ENCODE measurements at places on chromosomes 7 and 10.

DNA sequence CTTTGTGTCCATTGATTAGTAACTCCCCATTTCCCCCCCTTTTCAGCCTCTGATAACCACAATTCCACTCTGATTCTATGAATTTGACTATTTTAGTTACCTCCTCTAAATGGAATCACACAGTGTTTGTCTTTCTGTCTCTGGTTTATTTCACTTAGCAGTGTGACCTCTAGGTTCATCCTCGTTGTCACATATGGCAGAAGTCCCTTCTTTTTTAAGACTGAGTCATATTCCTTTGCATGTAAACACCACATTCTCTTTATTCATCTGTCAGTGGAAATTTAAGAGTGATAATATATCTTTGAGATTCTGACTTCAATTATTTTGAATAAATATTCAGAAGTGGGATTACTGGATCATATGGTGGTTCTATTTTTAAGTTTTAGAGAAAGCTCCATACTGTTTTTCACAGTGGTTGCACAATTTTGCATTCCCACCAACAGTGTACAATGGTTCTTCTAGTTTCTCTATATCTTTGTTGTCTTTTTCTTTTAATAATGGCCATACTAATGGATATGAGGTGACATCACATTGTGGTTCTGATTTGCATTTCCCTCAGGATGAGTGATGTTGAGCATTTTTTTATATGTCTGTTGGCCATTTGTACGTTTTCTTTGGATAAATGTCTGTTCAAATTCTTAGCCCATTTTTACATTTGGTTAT is 126.1 kb upstream of the GRB10 start:
- DNase-seq, result no peak

DNA sequence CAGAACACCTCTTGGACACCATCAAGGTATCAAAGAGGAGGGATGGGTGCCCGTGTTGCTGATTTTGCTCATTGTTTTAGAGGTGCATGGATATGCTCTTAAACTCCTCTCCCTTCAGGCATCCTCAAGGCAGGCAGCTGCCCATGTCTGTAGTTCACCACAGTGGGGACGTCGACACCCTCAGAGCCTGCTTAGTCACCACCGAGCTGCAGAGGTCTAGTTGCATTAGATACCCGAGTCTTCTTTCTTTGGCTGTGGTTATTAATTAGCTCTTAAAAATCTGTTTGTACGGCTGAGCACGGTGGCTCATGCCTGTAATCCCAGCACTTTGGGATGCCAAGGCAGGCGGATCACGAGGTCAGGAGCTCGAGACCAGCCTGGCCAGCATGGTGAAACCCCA is 24.7 kb upstream of the TSPAN13 start:
- no peak for DNase-seq

DNA sequence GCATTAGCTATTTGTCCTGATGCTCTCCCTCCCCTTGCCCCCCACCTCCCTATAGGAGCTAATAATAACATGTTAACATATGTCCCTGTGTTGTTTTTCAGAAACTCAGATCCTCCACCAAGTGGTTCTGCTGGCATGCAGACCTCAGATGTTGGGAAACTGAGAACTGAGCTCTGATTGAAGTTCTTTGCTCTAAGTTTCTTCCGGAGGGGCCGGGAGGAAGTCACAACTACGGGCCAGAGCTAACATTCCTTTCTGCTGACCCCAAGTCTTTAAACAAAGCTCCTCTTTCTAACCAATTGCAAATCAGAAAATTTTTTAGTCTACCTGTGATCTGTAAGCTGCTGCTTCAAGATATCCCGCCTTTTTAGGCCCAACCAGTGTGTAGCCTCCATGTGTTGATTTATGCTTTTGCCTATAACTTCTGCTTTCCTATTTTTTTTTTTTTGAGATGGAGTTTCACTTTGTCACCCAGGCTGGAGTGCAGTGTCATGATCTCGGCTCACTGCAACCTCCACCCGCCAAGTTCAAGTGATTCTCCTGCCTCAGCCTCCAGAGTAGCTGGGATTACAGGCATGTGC is 66.6 kb downstream of the LYZL1 start:
- DNase-seq, result no peak

GRCh38 chr7:47271749-47272148 is 310.2 kb downstream of the TNS3 start:
- DNase-seq, result no peak

DNA sequence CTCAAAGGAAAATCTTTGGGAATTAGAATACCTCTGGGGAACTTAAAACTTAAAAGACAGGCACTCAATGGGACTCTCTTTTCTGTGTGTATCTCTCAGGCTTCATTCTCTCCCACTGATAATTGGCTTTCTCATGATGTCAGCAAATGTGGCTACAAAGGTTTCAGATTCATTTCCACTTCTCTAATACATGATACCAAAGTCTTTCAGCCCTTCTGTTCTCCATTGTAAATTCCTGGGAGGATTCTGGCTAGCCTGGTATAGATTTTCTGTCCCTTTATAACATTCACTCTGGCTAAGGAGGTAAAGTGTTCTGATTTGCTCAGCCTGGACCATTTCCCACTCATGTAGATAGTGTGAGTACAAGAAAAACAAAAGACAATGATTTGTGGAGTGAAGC is 606.2 kb downstream of the PCDH15 start:
- no peak for DNase-seq

DNA sequence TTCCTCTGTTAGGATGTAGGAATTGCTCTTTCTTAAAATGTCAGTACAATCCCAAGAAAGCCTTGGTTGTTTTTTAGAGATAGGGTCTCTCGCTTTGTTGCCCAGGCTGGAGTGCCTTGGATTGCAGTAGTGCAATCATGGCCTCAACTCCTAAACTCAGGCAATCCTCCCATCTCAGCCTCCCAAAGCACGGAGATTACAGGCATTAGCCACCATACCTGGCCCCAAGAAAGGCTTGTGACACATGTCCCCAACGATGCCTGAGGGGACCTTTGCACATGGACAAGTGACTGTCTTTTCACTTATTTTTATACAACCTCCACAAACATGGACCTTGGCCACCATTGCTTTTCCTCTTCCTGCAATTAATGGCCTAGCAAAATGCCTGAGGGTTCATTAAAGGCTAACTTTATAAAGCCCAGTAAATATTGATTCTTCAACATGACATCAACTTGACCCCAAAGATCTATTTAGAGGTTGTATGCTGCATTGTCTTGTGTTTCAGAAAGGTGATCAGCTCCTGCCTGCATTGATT is 10.0 kb upstream of the SPOCK2 start:
- no peak for DNase-seq

DNA sequence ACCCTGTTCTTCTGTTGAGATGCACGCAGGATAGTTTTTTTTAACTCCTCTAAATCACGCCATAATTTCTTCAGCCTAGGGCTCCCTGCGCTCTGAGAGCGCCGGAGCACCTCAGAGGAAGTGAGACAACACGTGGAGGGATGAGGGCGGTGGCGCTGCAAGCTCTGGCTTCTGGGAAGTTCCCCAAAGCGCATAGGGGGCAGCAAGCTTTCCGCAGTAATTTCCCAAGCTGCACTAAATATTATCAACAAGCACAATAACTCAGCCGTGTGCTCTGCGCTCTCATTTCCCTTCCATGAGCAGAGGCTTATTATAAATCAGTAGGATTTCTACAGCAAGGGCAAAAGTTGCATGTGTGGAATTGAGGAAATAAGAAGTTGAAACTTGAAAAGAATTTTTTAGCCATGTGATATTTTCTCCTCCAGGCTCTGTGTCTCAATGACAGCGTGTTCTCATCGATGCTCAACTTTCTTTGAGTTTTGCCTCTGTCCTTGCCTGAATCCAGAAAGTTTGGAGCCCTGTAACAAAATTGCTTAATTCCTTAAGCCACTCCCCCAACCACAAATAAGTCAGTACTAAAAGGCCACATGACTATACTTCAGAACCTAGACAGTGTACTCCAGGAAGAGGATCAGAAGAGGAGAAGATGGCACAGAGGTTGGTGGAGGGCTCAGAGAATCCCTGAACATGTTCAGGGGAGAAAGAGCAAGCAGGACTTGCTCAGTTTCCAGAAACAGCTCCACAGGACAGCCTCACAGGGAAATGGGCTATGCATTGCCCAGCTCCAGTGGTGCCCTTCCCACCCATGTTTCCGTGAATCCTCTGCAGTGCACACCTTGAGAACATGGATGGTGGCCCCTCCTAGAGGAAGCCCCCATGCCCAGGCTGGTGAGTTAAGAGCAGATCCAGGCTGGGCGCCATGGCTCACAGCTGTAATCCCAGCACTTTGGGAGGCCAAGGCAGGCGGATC is 221.5 kb upstream of the GHITM start:
- DNase-seq, result no peak

DNA sequence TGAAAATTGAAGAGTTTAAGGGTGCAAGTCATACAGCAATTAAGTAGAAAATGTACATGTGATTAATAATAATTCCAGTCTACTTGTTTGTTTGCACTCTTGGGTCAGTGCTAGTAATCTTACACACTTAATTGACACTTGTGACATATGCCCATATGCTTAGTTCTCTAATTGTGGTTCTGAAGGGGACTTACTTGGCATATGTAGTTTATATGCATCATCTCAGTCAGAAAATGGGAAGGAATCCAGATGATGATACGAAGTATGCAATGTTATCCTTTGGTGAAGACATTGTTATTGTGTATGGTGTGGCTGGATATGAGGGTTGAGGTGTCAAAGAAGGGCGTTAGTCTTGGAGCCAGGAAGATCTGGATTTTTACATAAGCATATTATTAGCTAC is 193.5 kb upstream of the HDAC9 start:
- no peak for DNase-seq

DNA sequence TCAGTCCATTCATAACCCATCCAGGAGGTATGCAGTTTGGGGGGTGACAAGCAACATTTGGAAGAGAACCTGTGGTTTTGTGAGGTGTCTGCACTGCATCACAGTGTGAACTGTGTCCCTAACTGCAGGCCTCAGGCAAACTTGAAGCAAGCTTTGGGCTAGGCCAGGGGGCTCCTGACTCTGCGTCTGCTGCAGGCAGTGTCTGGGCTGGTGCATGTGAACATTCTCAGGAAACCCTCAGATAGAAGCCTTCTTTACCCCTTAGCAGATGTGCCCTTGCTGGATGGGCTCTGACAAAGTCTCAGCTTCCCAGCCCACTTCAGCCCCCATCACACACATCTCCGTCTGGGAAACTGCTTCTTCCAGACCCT is 61.0 kb downstream of the VIPR2 start:
- DNase-seq, result no peak

GRCh38 chr7:37467002-37467401 is 18.3 kb upstream of the ELMO1 start:
- DNase-seq, result no peak

DNA sequence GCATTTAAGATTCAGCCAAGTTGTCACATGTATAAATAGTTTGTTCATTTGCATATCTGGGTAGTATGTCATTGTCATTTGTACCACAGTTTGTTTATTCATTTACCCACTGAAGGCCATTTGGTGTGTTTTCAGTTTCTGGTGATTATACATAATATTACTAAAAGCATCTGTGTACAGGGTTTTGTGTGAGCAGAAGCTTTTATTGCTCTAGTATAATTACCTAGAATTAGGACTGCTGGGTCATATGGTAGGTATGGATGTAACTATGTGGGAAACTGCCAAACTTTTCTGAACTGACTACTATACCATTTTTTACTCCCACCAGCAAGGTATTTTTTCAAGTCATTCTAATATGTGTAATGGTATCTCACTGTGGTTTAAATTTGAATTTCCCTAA is 584.0 kb upstream of the GHITM start:
- DNase-seq, result no peak

DNA sequence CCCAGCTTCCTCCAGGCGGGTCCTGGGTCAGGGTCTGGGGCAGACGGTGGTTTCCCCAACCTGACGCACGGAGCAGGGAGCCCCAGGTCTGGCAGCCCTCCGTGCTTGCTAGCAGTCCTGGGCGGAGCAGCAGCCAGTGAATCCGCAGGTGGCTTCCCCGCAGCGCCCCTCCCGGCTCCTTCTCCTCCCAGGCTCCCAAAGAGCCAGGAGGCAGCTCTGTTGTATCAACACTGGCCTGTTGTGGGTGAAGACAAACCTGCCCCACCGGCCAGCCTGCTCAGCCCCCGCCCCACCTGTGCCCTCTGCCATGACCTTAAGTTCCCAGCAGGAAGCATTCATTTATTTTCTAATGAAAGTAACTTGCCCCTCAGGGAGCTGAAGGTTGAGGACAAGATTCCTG is 24.0 kb upstream of the TMEM213 start:
- no peak for DNase-seq

DNA sequence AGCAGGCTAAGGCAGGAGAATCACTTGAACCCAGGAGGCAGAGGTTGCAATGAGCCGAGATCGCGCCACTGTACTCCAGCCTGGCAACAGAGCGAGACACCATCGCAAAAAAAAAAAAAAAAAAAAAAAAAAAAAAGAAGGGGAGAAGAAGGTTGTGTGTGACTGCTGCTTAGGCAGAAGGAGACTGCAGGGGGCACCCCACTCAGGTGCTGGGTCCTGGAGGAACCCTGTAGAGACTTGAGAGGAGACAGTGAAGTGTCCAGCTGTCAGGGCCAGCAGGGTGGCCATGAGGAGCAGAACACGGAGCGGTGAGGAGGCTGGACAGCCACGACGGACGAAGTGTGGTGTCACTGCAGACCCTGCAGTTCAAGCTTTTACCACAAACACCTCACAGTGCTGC is 99.0 kb upstream of the NMT2 start:
- DNase-seq, result no peak

DNA sequence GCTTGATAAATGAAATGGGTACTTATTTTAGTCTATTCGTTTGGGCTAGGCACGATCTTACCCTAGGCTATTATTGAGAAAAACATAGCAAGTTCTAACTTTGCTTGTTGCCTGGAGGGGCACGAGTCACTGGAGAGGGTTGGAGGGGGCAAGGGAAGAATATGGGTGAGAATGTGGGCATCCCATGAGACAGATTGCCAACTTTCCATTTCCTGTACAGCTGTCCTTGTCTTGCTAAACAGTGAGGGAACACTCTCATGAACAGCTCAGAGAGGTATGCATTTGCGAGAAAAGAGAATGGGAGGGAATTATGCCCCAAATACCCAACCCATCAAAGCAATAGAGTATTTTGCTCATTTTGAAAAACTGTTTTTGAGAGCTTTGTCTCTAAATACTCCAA is 9.2 kb downstream of the CDHR3 start:
- no peak for DNase-seq

- no peak for DNase-seq
These were observed 809.7 kb downstream of the IPMK start for GRCh38 chr10:57457972-57458512.

DNA sequence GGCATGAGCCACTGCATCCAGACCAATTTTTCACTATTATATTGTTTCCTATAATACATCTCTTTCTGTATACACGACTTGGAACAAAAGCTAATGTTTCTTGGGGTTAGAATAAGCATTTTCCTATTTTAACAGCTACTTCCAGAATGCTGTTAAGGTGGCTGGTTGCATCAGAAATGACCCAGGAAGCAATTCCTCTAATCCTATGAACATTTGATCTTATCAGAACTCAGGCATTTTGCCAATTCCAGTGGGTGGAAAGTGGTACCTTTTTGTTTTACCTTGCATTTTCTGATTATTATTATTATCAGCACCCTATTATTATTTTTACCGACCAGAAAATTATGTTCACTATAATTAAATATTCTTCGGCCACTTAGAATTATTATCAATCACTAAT is 73.3 kb downstream of the NDUFB2 start:
- no peak for DNase-seq
